ENCODE measurements at places on chromosomes 1 and 21.
A peak's percentile ranks its signal among the peaks of the same experiment; 100 is the strongest.

DNA sequence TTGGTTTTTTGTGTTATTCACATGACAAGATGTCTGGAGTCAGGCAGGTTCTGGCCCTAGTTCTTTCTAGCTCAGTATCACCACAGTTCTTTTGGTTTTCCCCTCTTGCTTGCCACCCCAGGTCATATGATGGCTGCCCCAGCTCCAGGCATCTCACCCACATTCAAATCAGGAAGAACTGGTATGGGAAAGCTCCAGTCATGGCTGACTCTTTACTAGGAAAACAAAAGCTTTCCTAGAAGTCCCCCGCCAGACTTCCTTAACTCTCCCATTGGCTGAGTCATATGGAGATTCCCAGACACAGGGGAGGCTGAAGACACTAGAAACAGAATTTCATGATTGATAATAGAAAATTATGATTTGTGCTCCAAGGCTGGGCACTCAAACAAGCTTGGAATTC lies 22.1 kb upstream of the EYA3 start:
- no peak overlapping the region for H3K4me3 ChIP-seq
- no peak overlapping the region for H3K27ac ChIP-seq
- H3K36me3 ChIP-seq = no peaks in the 10 kb centered on the region
- no peak for DNase-seq

- no peaks in the 10 kb centered on the region for H3K27me3 ChIP-seq
- H3K4me3 ChIP-seq = no peak overlapping the region
- no peak overlapping the region for H3K27ac ChIP-seq
- no peaks in the 10 kb centered on the region for H3K4me1 ChIP-seq
Measured at GRCh38 chr1:209807509-209807908, 1.6 kb upstream of the IRF6 start.

DNA sequence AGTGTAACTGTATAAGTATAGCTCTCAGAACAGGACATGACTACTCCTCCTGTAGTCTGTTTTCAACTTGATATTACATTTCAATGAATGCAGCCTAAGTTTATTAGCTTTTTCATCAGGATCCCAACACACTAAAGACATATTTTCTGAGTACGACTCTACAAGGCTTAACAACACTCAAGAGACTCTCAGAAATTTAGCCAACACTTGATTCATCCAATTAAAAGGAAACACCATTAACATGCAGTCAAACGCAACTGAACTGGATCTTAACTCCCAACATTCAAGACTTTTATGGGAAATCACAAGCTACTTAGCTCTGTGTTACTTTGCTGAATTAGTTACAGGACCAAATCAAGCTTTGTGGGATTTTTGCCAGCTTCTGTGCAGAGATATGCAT lies 65.2 kb upstream of the SGIP1 start:
- no peaks in the 10 kb centered on the region for H3K36me3 ChIP-seq
- no peaks in the 10 kb centered on the region for H3K4me1 ChIP-seq
- H3K27me3 ChIP-seq = no peaks in the 10 kb centered on the region
- H3K4me3 ChIP-seq = no peak overlapping the region

DNA sequence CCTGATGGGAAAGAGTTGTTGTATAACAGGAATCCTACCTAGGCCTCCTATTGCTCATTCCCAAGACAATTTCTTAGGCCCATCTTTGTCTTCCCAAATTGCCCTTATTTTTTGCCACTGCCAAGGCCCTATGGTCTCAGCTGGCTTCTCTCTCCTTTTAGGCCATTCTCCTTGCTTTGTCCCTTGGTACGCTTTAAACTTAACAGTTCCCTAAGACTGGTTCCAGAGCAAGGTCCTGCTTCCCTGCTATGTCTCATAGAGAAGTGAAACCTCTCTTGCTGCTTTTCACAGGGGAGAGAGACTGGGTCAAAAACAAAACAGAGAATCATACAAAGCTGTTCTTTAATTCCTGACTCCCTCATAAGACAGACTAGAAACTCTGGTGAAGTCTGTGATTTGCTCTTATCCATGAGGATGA lies 77.1 kb downstream of the XCL2 start:
- DNase-seq = no peak
- H3K4me3 ChIP-seq = no peak overlapping the region
- H3K27me3 ChIP-seq = no peaks in the 10 kb centered on the region
- H3K27ac ChIP-seq = peak overlapping the region; percentile 35
- H3K36me3 ChIP-seq = no peaks in the 10 kb centered on the region

GRCh38 chr21:41971891-41972290 lies 18.1 kb upstream of the C2CD2 start:
- DNase-seq = no peak
- H3K27ac ChIP-seq = no peak overlapping the region
- no peaks in the 10 kb centered on the region for H3K36me3 ChIP-seq
- H3K4me3 ChIP-seq = no peak overlapping the region
- no peaks in the 10 kb centered on the region for H3K27me3 ChIP-seq

- H3K27ac ChIP-seq = no peak overlapping the region
- H3K36me3 ChIP-seq = no peaks in the 10 kb centered on the region
- H3K4me1 ChIP-seq = no peaks in the 10 kb centered on the region
- no peak for DNase-seq
Measured at GRCh38 chr1:35524106-35524505, 33.1 kb downstream of the KIAA0319L start.

GRCh38 chr1:247421074-247421473 lies 5.1 kb downstream of the NLRP3 start:
- no peaks in the 10 kb centered on the region for H3K27me3 ChIP-seq
- no peak overlapping the region for H3K4me3 ChIP-seq
- H3K36me3 ChIP-seq = peaks cover 32% of the 10 kb centered on the region
- peaks cover 22% of the 10 kb centered on the region for H3K4me1 ChIP-seq

GRCh38 chr1:93033029-93033428 lies 46.1 kb upstream of the MTF2 start:
- peaks cover 18% of the 10 kb centered on the region for H3K4me1 ChIP-seq
- H3K36me3 ChIP-seq = no peaks in the 10 kb centered on the region
- no peak overlapping the region for H3K4me3 ChIP-seq
- H3K27ac ChIP-seq = no peak overlapping the region
- no peaks in the 10 kb centered on the region for H3K27me3 ChIP-seq

- no peak overlapping the region for H3K4me3 ChIP-seq
- no peaks in the 10 kb centered on the region for H3K4me1 ChIP-seq
- DNase-seq = no peak
- no peak overlapping the region for H3K27ac ChIP-seq
- H3K27me3 ChIP-seq = no peaks in the 10 kb centered on the region
Measured at GRCh38 chr1:178031856-178032320, 62.0 kb upstream of the RASAL2 start.

DNA sequence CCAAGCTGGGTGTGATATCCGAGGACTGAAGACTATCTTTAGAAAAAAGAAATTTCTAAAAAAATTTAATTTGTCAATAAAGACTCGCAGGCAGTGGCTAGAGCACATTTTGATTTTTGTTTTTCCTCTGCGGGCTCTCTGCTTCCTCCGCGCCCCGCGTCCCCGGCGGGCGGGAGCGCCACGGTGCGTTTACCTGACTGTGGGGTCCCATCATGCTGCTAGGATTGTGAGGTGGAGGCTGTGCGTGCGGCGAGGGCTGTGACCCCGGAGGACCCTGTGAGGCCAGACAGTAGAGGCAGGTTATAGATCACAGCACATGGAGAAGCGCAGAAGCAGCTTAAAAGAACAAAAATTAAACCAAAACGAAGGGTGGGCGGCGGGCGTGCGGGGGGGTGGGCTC lies 57.9 kb downstream of the MRPL37 start:
- DNase-seq = no peak
- no peaks in the 10 kb centered on the region for H3K4me1 ChIP-seq
- no peak overlapping the region for H3K4me3 ChIP-seq
- H3K27ac ChIP-seq = no peak overlapping the region
- no peaks in the 10 kb centered on the region for H3K36me3 ChIP-seq

GRCh38 chr1:11847667-11848372 lies at the start of gene NPPA:
TSS of gene NPPA (minus strand) at chr1:11847783. CDS start at chr1:11847684, 99 bp downstream.
- H3K4me1 ChIP-seq = no peaks in the 10 kb centered on the region
- H3K27ac ChIP-seq = no peak within 1 kb of the TSS
- H3K4me3 ChIP-seq = no peak within 1 kb of the TSS
- no peaks in the 10 kb centered on the region for H3K27me3 ChIP-seq

DNA sequence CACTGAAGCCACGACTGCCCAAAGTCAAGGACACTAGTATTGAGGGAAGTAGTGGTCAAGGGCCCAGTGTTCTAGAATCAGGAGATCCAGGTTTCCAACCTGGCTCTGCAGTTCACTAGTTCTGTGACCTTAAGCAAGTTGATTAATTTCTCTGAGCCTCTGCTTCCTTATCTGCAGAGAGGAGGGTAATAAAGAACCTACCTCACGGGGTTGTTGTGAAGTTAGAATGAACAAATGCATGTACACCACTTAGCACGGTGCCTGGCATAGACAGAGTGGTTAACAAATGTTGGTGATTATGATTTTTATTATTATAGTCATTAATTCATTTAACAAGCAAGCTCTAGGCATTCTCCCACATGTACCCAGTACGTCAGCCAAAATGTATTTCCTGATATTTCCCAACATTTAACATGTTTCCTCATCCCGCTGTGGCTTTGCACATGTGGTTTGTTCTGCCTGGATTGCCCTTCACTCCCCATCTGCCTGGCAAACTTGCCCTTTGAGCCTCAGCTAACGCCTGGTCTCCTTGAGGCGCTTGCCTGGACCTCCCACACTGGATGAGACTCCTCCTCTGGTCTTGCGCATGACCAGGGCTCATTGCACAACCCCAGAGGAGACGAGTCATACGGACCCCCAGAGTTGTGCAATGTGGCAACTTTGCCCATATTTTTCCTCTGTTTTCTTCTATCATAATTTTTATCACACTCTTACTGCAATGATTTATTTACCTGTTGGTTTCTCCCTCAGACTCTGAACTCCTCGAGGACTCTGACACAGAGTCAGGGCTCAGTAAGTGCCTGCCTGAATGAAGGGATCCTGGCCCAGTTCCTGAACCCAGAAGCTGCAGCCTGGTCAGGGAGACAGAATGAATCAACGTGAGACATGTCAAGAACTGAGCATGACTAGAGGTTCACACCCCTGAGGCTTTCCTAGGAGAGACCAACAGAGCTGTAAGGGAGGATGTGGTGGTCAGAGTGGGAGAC lies 20.7 kb upstream of the MFSD2A start:
- no peaks in the 10 kb centered on the region for H3K4me1 ChIP-seq
- no peak overlapping the region for H3K4me3 ChIP-seq
- no peaks in the 10 kb centered on the region for H3K36me3 ChIP-seq
- H3K27ac ChIP-seq = no peak overlapping the region

DNA sequence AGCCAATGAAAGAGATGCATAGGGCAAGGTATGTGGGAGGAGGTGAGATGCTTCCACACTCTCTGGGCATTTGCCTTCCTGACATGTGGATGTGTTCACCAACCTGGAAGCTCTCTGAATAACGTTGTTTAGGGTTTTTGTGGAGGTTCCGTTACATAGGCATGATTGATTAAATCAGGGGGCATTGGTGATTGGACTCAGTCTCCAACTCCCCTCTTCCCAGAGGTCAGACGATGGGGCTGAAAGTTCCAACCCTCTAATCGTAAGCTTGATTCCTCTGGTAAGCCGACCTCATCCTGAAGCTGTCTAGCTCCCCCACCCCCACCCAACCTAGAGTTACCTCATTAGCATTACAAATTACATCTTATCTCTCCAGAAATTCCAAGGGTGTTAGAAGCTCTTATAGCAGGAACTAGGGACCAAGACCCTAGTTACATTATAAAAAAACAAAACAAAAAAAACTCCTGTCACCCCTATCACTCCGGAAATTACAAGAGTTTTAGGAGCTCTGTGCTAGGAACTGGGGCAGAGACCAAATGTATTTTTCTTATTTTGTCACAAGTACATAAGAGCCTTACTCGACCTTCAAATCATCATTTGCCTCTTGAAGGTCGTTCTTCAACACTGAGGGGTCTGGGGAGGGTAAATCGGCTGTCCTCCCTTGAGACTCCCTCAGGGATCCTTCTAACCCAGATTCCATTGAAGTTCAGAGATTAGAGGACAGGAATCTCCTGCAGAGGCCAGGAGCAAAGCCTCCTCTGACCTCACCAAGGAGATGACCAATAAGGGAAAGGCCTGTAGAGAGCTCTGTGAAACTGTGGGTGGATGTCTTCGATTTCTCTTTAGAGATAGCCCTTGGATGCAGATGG lies 58.2 kb downstream of the DNTTIP2 start:
- no peak for DNase-seq
- H3K4me1 ChIP-seq = peaks cover 11% of the 10 kb centered on the region
- no peaks in the 10 kb centered on the region for H3K36me3 ChIP-seq
- H3K27ac ChIP-seq = no peak overlapping the region
- no peak overlapping the region for H3K4me3 ChIP-seq

DNA sequence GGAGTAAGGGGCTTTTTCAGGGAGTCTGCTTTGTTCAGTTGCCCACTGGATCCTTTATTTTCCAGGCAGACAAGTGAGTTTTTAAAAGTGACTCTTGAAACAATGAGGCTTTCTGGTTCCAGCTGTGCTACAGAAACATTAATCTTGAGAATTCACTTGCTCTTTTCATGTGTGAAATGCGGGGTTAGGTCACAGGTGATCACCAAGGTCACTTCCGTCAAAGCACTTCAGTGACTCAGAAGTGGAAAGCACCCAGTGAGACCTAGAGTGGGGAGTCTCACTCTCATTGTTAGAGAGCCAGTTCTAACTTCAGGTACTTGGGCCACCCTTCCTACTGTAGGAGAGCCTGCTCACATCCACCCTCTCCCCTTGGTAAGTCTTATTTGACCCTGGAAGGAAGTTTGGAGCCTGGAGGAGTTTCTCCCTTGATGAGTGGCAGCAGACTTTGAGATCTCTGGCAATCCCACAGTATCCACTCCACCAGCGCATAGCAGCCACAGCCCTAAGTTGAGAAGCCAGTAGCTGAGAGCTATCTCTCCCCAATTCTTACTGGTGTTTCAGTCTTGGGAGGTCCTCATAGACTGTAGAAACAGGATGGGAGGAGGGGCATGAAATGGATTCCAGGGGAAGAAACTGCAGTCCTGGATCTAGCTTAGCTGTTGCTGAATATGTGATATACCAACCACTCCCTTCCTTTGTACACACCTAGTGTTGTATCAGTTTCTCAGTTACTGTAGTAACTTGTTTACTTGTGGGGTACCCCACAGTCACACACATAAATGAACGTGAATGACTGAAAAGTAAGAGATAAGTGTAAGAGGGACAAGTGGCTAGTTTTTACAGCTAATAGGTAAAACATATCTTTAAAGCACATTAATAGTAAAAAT lies 3.1 kb downstream of the TACSTD2 start:
- H3K4me1 ChIP-seq = no peaks in the 10 kb centered on the region
- peaks cover 4% of the 10 kb centered on the region for H3K27me3 ChIP-seq
- no peak overlapping the region for H3K4me3 ChIP-seq
- no peak overlapping the region for H3K27ac ChIP-seq
- DNase-seq = no peak
- H3K36me3 ChIP-seq = no peaks in the 10 kb centered on the region

DNA sequence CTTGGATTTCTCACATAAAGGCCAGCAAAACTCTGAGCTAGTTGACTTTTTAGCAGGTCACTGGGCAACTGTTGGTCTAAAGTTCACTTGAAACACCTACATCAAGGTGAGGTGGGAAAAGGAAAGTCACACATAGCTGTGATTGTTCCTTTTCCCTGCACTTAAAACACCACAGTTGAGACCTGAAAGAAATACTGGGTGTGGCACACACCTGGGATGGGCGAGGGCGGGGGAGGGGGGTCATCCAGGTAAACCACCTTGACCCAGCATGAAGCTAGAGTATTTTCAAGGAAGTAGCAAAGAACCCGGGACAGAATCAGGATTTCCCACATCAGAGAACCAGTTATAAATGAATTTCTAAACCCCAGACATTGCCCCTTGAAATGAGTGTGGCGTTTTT lies 26.4 kb downstream of the ZNF697 start:
- no peak overlapping the region for H3K27ac ChIP-seq
- no peaks in the 10 kb centered on the region for H3K4me1 ChIP-seq
- no peak overlapping the region for H3K4me3 ChIP-seq
- H3K27me3 ChIP-seq = no peaks in the 10 kb centered on the region
- H3K36me3 ChIP-seq = no peaks in the 10 kb centered on the region
